Effector CD4-positive, alpha-beta T cell (primary cell): ENCODE measurements at places on chromosomes 1 and 21.

DNA sequence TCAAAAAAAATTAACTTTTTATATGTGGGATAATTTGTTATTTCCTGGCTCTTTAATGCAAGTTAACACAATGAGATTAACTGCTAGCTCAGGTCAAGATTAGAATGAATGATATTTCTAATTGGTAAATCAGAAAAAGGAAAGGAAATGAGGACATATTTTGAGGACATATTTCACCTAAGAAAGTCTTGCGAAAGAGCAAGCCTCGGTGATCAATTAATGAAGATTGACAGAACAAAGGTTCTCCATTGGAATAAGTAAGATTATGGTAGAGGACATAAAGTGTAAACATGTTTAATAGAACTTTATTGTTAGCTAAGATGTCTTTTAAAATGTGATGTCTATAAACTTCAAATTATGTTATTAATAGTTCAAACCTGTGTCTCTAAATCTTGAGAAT, 1617.8 kb downstream of the KCNT2 start:
- no peak for DNase-seq

GRCh38 chr1:89539128-89539527, 14.5 kb downstream of the LRRC8B start:
- DNase-seq: no peak

DNA sequence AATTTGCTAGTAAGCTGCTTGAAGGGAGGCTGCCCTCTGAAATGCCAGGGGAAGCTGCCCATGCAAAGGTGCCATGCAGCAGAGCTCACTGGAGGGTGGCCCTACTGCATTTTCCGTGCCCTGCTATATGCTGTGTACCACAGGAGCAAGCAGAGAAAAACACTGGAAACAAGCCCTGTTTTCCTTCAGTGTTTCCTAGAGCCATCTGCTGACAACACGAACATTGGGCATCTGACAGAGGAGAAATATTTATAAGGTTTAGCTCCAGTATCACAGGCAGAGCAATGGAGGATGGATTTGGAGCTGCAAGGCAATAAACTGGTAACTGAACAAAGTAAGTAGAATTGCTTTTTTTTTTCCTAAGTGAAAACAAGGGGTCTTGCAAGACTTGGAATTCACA, 198.4 kb downstream of the USP25 start:
- no peak for DNase-seq

DNA sequence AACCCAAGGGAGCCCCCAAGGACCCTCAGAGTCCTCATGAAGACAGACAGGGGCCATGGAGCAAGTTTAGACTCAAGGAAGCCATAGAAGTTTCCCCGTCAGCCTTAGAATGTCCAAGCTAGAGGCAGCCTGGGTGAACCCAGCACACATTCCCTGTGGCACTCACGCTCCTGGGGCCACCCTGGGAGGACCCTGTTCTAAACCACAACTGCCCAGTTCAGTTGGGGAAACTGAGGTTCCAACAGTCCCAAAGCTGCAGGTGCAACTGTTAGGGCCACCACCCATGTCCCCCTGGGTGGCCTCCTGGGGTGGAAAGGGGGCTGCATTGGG, 9.3 kb downstream of the WNT3A start:
- no peak for DNase-seq

DNA sequence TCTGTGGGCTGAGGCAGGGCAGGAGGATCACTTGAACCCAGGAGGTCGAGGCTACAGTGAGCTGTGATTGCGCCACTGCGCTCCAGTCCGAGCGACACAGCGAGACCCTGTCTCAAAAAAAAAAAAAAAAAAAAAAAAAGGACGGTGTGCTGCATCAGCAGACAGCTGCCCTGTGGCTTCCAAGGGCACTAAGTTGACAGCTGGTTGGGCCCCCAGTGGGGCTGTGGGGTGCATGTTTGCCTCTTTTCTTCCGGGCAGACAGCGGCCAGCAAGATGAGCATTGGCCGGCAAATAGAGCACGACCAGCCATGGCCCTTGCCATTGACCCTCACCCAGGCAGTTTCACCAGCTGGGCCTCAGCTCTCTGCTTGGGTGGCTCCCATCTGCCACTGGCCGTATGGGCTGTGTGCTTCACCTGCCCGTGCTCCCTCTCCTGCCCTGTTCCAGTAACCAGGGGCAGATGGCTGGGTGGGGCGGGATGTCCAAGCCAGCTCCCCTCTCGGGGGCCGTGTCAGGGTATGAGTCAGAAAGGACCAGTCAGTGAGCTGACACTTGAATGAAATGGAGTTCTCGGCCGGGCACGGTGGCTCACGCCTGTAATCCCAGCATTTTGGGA, 12.3 kb upstream of the SLC25A34 start:
- DNase-seq: no peak

GRCh38 chr1:230493264-230493663, 67.1 kb upstream of the PGBD5 start:
- no peak for DNase-seq
